ENCODE measurements at places on chromosomes 3 and 15. TPM values are rescaled to one million over a fixed set of nuclear protein-coding genes. Genes with fewer than 3 reads are reported as not detected.

DNA sequence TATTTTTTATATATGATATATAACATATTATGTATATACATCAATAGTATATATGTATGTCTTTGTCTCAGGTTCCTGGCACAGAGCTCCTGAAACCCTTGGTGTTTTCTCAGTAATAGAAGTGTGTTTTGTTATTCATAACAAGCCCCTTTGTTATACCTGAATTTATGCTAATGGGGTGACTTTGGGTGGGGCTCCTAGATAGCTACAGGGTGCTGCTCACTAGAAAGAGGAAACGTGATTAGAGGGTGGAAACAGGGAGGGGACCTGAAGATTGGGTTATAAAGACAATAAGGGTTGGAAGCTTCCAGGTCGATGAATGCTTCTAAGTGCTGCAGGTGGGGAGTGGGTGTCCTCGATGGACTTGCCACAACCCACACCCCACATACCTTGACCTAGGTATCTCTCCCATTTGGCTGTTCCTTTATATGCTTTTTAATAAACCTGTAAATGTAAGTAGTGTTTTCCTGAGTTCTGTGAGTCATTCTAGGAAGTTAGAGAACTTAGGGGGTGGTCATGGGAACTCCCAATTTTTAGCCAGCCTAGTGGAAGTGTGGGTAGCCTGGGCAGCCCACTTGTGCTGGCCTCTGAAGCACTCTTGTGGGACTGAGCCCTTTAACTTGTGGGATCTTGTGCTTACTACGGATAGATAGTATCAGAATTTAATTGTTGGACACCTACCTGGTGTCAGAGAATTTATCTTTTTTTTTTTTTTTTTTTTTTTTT lies 36.9 kb upstream of the C15orf39 start:
- H3K27me3 ChIP-seq, result no peaks in the 10 kb centered on the region
- no peak overlapping the region for H3K4me3 ChIP-seq

GRCh38 chr15:50135031-50135551 lies 16.1 kb upstream of the ATP8B4 start:
- H3K4me1 ChIP-seq, result no peaks in the 10 kb centered on the region
- DNase-seq, result no peak
- no peak overlapping the region for H3K4me3 ChIP-seq
- no peaks in the 10 kb centered on the region for H3K27me3 ChIP-seq
- H3K27ac ChIP-seq, result peak overlapping the region; percentile 67
- H3K36me3 ChIP-seq, result no peaks in the 10 kb centered on the region

DNA sequence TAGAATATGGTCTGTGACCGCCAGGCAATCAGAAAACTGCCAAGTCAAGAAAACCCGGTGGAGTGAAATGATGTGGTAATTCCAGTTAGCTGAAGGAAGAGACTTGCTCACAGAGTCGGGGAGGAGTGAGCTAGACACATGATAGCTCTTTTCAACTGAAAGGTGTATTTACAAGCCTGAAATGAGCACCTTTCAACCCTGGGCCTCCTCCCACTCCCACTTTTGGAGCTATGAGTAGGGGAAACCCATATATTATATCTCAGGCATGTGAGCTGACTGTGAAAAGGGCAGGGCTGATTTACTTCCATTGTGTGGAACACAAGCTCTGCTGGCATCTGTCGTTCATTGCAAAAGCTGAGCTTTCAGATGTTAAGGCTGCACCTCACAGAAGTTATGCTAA lies 960.2 kb downstream of the TUSC7 start:
- DNase-seq, result no peak
- H3K4me1 ChIP-seq, result no peaks in the 10 kb centered on the region
- H3K4me3 ChIP-seq, result no peak overlapping the region
- no peaks in the 10 kb centered on the region for H3K27me3 ChIP-seq
- H3K36me3 ChIP-seq, result no peaks in the 10 kb centered on the region
- no peak overlapping the region for H3K27ac ChIP-seq

DNA sequence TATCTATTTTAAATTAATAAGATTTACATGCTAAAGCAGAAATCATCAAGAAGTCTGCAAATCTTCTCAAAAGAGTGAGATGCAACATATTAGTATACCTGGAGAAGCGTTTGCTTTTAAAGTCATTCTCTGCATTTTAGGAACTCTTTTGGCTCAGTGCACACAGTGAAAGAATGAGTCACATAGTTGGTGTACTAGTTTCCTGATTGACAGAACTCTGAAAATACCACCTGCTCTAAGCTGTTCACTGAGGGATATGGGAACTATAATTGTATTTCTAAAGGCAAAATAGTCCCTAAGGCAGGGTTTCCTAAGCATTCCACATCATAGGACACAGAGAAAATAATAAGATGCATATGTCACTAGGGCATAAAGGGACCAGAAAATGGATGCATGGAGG lies 838.5 kb downstream of the DIPK2A start:
- no peak overlapping the region for H3K27ac ChIP-seq
- no peak for DNase-seq
- no peaks in the 10 kb centered on the region for H3K4me1 ChIP-seq
- H3K27me3 ChIP-seq, result no peaks in the 10 kb centered on the region

- H3K36me3 ChIP-seq, result peaks cover 39% of the 10 kb centered on the region
- H3K27me3 ChIP-seq, result no peaks in the 10 kb centered on the region
- peaks cover 3% of the 10 kb centered on the region for H3K4me1 ChIP-seq
Measured at GRCh38 chr3:126433496-126434263, 39.0 kb downstream of the CFAP100 start.

KY gene
- 1.2 TPM for total RNA-seq

NBEAL2 gene
- total RNA-seq, result 22.1 TPM
